MG63 (cell line): ENCODE measurements at places on chromosomes 12 and 14. TPM values are rescaled to one million over a fixed set of nuclear protein-coding genes. Genes with fewer than 3 reads are reported as not detected.

Gene OR6C4
- not detected in 2 replicates for total RNA-seq

DNA sequence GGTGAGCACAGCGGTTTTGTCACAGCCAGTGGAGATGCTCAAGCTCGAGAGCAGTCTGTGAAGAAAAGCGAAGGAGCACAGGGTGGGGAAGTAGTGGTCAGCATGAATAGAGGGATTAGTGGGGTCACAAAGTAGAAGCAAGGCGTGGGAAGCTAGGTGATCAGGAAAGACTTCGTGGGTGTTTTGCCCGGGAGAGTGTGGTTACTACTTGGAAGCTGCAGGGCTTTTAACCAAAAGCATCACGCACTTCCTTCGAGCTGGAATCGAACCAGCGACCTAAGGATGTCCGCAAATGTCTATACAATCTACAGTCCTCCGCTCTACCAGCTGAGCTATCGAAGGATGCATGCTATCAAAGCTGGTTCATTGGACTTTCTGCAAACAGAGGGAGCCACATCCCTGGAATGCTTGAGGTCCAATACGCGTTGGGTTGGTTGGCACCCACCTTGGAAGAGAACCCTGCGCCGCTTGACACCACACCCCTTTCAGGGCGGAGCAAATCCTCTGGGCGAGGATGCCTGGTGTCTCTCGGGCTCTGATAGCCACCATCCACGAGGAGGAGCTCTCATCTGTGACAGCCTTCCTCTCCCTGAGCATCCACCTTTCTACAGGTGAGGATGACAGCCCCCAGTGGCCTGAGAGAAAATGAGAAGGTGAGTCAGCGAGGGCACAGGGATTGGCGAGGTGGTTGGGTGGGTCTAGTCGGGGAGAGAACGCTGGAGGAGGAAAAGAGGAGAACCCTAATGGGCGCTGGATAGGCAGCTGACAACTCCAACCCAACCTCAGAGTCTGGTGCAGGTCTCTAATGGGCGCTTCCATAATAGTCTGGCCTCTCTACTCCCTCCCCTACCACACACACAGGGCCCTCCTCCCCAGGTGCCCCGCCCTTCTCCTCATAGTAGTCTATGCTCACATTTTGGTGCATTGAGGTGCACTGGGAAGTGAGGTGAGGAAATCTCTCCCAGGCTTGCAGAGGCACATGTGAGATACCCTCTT is 16.0 kb upstream of the OR6S1 start:
- DNase-seq: peak; percentile 31

GRCh38 chr14:105622329-105622955 is 96.1 kb downstream of the TMEM121 start:
- no peak for DNase-seq

- peak; percentile 29 for DNase-seq
Observed at GRCh38 chr12:21940549-21941505, at the start of gene ABCC9. TSS of gene ABCC9 (minus strand) at chr12:21941426. CDS start at chr12:21936674, 4,752 bp downstream.

- no peak for DNase-seq
Observed at GRCh38 chr12:6792522-6793201, 3.3 kb downstream of the CD4 start.

GRCh38 chr12:123723011-123723410 is 10.9 kb downstream of the ATP6V0A2 start:
- DNase-seq: no peak

Gene FAM181A
- not detected in 2 replicates for total RNA-seq

Gene WSCD2
- total RNA-seq: not detected in 2 replicates

Gene LRCOL1
- not detected in 2 replicates for total RNA-seq

Gene PPFIBP1
- total RNA-seq: 42.3 and 45.7 TPM in 2 replicates

Gene AQP2
- total RNA-seq: not detected in 2 replicates

DNA sequence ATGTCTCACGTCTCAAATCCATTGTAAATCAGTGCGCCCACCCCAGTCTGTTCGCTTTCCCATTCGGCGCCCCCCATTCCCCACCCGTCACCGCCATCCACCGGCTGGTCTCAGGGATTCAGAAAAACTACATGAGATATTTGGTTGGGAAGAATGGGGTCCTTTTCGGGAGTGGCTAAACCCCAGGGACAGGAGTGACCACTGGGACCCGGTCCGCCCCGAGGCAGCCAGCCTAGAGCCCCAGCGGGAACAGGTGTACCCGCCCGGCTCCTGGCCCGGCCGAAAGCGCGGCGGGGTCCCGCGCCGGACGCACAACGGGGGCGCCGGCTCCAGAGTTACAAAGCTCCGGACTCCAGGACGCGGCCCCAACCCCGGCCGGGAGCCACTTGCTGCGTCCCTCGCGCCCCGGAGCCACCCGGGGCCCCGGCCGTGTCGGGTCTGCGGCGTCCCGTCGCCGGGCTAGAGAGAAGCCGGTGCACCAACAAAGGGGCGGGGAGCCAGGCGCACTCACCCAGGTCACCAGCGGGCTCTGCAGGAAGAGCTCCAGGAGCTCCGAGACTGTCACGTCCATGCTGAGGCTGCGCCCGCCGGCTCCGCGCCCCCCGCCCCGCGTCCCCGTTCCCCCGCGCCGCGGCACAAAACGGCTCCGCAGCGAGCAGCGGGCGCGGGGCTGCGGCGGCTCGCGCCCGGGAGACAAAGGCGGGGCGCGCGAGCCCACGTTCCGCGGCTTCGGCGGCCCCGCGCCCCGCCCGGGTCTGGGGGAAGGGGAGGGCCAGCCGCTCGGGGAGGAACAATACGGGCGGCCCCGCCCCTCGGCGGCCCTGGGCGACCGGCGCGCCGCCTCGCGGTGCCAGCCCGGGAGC is at the start of gene CCDC88C:
Gene CCDC88C (minus strand): TSS at position 701 of the 863 bp plus-strand sequence. CDS start 130 bp downstream, at position 571.
- peak; percentile 63 for DNase-seq

GRCh38 chr12:114355389-114356088 is 50.4 kb downstream of the TBX5 start:
- no peak for DNase-seq

DNA sequence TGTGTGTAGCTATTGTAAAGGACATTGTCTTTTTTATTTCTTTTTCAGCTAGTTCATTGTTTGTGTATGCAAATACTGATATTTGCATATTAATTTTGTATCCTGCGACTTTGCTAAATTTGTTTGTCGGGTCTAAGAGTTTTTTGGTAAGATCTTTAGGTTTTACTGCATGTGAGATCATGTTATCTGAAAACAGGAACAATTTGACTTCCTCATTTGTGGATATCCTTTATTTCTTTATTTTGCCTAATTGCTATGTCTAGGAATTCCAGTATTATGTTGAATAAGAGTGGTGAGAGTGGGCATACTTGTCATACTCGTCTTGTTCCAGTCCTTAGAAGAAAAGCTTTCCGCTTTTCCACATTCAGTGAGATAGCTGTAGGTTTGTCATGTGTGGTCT is 28.8 kb downstream of the SIX4 start:
- DNase-seq: no peak

DNA sequence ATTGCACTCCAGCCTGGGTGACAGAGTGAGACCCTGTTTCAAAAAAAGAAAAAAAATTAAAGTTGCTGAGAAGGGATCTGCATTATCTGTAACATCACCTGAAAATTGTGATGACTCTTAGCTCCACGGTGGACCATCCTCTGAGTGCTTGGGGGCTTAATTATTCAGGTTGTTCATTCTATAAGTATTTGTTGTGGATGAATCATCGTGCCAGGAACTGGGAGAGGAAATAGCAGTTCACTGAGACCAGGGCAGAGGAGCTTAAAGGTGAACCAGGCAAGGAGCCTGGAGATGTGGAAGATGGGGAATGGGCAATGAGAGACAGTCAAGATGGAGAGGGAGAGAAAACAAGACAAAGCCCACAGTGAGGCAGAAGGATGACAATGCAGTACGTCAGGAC is 25.5 kb upstream of the GSC start:
- no peak for DNase-seq

Gene NDUFA9
- total RNA-seq: 39.5 and 150 TPM in 2 replicates

Gene USP44
- total RNA-seq: 0.27 TPM in 1 of 2 replicates, not detected in the other

- DNase-seq: peak; percentile 95
Observed at GRCh38 chr12:64560396-64561301, 49.6 kb upstream of the RASSF3 start.

GRCh38 chr12:50099302-50100008 is 4.4 kb upstream of the GPD1 start:
- DNase-seq: peak; percentile 38

DNA sequence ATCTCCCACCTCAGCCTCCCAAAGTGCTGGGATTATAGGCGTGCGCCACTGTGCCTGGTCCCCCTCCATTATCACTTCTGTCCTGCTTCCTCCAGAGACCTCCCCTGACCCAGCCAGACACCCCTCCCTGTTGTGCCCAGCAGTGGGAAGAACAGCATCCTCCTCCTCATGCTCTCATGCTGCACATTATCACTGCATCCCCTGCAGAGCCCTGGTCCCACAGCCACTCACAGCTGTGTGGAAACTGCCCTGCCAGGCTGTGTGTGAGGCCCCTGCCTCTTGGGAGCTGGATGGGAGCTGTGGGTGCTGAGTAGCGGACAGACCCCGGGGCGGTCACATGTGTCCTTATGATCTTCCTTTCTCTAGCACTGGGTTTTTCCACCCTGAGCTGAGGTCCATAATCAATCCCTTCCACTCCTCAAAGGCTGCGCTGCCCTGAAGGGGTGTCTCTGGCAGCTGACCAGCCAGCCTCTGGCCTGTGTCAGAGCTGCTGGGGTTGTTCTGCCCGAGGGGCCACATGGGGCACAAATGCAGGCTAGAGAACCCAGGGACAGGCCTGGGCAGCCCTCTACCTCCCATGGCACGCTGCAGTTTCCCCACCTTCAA is 9.2 kb downstream of the HIP1R start:
- DNase-seq: no peak

- no peak for DNase-seq
Observed at GRCh38 chr14:77238996-77239395, 32.0 kb downstream of the NGB start.

DNA sequence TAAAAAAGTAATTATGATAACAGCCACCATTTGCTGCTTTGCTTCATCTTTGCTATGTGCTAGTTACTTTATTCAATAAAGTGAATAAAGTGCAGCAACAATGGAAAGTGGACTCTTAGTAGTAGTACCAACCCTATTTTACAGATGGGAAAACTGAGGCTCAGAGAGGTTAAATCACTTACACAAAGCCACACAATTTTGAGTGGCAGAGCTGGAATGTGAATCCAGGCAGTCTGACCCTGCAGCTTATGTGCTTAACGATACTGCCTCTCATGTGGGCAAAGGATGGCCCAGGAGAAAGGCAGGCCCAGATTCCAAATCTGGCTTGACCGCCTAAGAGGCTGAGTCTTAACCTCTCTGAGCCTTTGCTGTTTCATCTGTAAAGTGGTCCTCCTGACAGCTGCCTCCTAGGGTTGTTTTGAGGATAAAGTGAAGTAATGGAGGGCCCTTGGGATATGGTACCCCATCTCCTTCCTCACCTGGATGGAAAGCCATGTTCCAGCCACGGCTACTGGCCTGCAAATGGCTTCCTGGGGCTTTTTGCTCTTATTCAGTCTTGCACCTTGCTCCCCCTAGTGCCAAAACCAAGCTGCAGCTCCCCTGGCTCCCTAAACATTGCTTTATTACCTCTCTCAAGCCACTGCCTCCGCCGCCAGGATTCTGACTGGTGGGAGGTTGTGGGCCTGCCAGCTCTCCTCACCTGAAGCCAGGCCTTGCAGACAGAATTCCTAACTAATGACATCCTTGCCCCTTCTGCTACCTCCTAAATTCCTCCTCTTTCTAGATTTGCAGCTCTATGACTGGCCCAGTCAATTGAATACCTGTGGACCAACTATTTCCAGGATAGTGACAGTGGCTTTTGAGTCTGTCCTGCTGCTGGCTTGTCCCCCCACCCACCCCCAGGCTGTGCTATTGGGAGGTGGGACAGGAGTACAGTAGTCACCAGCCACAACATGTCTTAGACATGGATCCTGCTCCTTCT is 283.3 kb upstream of the PWP1 start:
- DNase-seq: peak; percentile 54

- no peak for DNase-seq
Observed at GRCh38 chr12:106696071-106696470, 78.4 kb upstream of the RIC8B start.

- no peak for DNase-seq
Observed at GRCh38 chr12:68630598-68630997, 19.9 kb downstream of the RAP1B start.

DNA sequence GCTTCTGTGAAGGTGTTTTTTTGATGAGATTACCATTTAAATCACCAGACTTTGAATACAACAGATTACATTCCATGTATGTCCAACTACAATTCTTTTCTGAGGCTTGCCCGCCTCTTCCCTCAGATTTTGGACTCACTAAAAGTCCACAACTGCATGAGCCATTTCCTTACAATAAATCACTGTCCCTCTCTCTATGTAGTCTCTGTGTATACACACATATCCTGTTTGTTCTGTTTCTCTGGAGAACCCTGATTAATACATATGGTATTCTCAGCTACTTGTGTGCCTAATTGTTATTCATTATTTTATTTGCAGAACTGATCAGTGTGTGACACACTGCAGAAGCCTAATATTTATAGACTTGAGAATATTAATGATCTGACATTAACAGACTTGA is 2.4 kb upstream of the MIPOL1 start:
- no peak for DNase-seq

- DNase-seq: no peak
Observed at GRCh38 chr12:131349397-131350127, 361.3 kb upstream of the SFSWAP start.

DNA sequence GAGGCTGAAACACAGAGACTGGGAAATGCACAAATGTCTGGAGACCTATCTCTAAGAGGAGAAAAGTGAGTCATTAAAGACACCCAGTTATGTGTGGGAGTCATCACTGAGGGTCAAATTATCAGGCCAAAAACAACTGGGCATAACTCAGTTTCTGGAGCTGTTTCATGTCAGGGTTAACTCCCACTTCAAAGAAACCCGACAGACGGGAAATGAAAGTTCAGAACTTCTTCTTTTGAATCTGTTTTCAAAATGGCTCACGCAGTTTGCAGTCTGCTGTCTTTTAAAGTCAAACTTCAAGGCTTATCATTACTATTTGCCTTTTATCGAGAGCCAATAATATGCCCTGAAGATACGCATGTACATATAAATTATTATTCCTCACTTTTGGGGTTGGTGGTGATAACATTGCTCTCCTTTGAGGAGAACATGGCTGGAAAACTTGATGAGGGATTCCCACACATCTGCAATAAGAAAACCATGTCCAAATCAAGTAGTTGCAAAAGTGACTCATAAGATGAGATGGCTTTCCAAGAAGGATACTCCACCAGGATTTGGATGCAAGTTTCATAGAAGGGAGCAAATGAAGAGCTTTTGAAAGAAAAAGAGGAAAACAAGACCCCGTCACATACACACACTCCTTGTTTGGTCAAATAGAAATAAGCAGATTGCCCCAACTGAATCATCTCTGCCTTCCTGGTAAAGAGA is 341.4 kb downstream of the ADAMTS20 start:
- peak; percentile 34 for DNase-seq
